ENCODE measurements at places on chromosomes 6 and 20.

- no peak for DNase-seq
Measured at GRCh38 chr6:143333081-143333480, 117.4 kb downstream of the ADAT2 start.

DNA sequence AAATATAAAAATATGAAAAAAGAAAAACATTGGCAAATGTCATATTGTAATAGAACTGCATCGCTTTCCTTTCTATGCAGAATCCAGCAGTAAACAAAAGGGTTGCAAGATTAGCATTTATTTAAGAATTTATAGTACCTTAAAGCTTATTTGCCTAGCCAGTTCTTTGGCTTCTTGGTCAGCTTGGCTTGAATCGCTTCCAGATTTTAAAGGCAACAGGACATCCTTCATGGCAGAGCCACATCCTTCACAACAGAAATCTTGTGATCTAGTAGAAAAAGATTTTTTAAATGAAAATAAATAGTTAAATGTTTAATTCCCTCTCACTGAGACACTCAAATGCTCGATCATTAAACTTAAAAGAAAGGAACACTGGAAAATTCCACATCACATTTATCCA, 17.4 kb downstream of the UBE2J1 start:
- no peak for DNase-seq

DNA sequence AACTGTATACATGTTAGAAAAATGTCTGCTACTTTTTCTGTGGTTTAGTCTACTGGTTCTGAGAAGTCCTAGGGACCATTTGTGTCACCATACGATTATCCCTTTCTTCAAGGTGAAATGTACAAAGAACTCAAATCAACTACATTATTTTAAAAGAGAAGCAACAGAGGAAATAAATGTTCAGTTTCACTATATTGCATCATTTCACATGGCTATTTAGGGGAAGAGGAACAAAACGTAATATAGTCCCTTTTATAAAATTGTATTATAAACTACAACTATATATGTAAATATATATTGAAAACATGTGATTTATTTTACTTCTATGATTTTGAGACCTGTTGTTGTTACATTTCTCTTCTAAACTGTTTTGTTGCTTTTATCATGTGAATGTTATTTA, 1308.0 kb downstream of the EPHA7 start:
- no peak for DNase-seq

DNA sequence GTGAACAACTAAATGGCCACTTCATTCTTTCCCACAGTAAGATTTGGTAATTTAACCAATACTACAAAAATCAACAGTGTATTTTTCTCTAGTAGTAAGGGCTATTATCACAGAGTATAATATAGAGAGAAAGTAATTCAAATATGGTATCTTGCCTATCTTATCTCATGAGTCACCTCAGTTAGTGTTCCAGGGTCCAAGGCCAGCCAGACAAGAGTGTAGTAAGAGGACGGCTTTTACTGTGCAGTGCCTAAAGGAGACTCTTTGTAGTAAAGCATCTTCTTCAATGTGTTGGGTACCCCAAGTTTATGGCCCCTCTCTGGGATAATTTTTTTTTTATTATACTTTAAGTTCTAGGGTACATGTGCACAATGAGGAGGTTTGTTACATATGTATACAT, 607.4 kb downstream of the PKHD1 start:
- no peak for DNase-seq

DNA sequence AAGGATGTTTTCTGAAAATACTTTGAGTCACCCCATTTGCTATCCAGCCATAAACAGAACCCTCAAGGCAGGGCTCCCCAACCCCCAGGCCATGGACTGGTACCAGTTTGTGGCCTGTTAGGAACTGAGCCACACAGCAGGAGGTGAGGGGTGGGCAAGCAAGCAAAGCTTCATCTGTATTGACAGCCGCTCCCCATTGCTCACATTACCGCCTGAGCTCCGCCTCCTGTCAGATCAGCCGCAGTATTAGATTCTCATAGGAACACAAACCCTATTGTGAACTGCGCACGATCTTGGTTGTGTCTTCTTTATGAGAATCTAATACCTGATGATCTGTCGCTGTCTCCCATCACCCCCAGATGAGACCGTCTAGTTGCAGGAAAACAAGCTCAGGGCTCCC, 543.8 kb downstream of the CBLN4 start:
- DNase-seq, result no peak

GRCh38 chr6:20698675-20699074, 164.4 kb downstream of the CDKAL1 start:
- DNase-seq, result no peak

GRCh38 chr6:4910037-4910760, 93.6 kb downstream of the RPP40 start:
- DNase-seq, result no peak
